Karpas-422 (cell line): ENCODE measurements at places on chromosomes 2 and 18.

DNA sequence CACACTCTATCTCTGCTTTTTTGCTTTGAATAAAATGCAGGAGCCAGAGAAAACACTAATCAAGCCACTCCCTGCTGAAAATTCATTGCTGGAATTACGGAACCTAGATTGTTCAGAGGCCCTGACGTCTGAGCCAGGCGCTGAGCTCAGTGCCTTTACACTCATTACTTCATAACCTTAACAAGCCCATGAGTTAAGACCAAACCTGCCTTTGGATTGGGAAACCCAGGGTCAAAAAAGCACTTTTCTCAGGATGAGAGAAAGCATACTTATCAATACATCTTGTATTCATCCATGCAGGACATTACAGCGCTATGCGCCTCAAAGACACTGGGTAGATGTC is 762 bp downstream of the INO80C start:
- DNase-seq, result peak; percentile 53

DNA sequence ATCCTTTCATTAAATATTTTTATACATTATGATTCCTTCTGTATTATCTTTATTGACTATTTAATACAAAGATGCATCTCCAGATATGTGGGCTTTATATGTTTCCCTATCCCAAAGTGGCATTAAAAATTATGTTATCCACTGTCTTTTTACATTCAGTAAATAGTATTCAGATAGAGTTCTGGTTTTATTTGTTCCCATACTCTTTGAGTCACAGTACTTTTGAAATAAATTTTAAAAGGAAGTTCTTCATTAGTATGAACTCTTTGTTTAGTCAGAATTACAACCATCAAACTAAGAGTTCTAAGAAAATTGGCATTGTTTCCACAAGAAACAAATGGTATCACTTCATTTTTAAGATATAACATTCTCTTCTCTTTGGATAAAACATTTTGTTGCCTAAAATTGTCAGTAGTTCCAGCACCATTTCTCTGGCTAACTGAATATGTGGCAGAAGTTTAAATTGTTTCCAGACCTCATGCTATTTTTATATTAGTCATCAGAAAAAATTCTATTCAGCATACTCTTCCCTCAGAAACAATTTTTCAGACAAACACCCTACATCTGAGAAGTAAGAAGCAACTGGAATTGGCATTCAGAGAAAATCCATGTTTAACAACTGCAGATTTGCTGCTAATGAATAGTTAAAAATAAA is 88.5 kb upstream of the COL5A2 start:
- DNase-seq, result no peak

DNA sequence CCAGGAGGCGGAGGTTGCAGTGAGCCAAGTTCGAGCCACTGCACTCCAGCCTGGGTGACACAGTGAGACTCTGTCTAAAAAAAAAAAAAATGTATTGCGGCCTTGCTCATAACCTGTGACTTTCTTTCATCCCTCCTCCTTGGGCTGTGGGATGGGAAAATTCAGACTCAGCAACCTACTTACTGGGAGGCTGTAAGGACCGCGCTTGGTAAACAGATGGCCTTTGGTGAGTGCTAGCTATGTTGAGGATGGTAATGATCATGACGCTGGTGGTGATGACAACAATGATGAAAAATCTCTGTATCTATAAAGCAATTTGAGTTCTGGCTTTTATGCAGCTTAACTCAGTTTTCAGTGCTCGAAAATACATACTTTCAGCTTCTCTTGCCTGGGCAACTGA is 64.7 kb upstream of the CCDC195 start:
- DNase-seq, result no peak

DNA sequence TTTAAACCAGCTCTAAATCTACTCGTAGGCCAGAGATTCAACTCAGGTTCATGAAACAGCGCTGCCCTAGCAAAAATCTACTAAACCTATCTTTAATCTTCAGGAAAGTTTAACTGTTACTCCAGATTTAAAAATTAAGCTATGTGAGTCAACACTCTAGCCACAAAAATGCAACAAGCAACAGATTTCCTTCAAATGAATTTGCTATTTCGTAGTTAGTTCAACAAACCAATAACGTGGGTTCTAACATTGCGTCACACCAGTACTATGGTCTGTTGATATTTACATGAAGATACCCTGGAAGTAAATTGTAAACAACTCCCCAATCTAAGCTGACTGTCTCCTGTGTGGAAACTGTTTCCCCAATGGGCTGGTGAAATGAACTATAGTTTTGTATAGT is 71.2 kb downstream of the FIGN start:
- peak; percentile 20 for DNase-seq

DNA sequence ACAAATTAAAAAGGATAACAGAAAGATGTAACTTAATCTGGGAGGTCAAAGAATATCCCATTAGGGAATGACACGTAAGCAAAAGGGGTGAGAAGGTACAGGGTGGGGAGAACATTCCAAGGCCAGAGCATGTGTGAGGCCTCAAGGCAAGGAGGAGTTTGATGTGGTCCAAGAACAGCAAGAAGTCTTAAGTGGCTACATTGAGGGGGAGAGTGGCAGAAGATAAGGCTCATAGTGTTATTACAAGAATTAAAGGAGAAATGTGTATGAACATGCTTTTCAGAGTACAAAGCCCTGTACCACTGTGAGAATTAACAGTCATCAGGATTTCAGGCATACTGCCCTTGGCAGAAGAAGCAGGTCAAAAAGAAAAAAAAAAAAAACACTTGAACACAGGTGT is 174.4 kb upstream of the ERBB4 start:
- DNase-seq, result no peak

GRCh38 chr18:6256521-6256920 is 158.2 kb downstream of the L3MBTL4 start:
- no peak for DNase-seq

GRCh38 chr2:17813010-17813741 is 3.1 kb upstream of the MSGN1 start:
- DNase-seq, result peak; percentile 78

GRCh38 chr2:95297639-95298395 is 670 bp downstream of the KCNIP3 start:
- DNase-seq, result no peak

GRCh38 chr2:99488539-99489062 is 1.2 kb downstream of the REV1 start:
- peak; percentile 80 for DNase-seq

DNA sequence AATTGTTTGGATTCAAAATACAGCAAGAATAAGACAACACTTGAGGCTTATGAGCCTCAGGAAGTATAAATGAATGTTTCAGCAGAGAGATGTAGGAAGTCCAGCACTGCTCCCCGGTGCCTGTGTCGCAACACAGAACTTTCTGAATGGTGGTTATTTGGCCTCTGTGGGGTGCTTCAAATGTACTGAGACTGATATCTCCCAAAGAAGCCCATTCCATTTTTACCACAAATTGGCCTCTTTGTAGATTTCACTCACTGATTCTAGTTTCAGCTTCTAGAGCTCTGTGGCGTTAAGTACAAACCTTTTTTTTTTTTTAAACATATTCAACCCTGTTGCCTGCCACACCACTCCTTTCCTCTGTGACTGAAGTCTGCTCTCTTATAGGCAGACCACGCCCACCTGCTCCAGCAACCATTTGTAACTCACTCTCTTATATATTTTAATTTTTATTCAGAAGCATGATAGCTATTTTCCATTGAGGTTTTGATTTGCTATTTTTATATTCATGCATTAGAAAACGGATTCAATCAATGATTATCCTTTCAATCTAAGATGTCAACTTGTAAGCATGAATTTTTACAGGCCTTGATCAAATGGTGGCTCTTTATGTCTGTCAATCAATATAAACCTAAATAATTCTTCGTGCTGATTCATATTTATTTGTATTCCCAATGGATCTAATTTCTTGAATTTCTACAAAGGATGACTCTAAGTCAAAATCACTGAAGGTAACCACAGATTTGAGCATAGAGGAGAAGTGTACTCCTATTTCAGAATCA is 277.1 kb upstream of the CCDC68 start:
- DNase-seq, result no peak

DNA sequence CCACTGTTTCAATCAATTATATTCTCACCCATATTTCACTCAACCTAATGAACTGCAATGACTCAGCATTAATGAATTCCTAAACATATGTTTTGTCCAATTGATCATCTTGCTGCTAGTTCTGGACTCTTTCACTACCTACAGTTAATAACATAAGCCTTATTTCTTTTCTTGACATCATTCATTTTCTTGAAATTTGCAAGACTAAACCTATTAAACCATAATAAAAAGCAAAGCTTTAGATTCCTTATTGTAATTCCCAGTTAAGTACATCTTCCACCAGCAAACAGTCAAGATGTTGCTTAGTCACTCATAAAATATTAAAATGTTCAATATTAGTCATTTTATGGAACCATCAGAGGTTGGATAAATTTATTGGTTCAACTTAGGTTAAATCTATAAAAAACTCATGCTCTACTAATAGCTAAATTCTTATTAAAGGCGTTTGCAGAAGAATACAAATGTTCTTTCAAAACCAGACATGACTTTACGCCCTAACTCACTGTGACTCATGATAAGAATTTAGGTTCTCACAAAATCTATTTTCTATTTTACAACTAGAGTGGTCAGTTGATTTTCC is 599.4 kb downstream of the RNF144A start:
- DNase-seq, result no peak

- no peak for DNase-seq
Measured at GRCh38 chr2:182929972-182930371, 63.5 kb upstream of the FRZB start.

- DNase-seq, result no peak
Measured at GRCh38 chr2:83953697-83954096, 505.4 kb downstream of the SUCLG1 start.

DNA sequence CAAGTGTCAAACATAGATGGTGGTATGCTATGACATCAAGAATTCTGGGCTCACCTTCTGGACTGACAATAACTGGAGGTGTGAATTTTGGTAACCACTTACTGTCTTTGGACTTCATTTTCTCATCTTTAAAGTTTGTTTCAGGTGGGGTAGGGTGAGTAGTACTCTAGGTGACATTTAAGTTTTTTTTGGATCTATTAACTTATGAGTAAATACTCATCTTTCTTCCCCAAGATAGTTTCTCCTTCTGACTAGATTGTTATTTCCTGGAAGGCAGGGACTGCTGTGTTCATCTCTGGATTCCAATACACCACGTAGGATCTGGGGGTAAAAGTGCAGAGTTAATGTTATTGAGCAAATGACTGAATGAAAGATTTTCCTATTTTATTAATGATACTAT is 55.9 kb downstream of the ICOS start:
- no peak for DNase-seq

DNA sequence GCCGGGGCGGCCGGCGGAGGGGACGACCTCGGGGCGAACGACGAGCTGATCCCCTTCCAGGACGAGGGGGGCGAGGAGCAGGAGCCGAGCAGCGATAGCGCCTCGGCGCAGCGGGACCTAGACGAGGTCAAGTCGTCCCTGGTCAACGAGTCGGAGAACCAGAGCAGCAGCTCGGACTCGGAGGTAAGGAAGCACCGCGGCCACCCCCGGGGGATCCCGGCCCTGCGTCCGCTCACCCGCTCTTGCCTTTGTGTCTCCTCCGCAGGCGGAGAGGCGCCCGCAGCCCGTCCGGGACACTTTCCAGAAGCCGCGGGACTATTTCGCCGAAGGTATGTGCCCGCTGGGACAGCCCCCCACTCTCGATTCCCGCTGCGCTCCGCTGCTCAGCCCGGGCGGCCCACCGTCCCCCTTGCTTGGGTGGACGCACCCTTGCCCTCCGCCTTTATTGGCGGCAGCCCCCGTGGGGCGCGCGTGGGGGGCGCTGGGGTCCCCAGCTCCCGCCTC is 611 bp downstream of the TCF7L1 start:
- DNase-seq, result no peak

GRCh38 chr2:132627536-132627935 is 42.5 kb downstream of the LYPD1 start:
- no peak for DNase-seq

DNA sequence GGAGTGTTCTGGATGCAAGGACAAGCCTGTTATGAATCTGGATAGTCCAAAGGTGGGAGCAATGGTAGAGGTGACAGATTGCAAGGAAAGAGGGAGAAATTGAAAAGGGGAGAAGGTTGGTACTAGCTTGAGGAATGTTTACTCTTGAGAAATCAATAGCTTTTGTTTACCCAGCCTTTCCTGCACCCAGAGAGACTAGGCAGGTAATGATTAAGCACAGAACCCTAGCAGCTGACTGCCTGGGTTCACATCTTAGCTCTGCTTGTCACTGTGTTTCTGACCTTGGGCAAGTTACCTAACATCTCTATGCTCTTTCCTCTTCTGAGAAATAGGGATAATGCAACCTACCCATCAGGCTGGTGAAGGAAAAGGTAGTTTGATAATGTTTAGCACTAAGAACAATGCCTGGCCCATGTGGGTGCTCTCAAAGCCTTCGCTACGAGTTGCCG is 178.6 kb downstream of the MGAT5 start:
- no peak for DNase-seq

DNA sequence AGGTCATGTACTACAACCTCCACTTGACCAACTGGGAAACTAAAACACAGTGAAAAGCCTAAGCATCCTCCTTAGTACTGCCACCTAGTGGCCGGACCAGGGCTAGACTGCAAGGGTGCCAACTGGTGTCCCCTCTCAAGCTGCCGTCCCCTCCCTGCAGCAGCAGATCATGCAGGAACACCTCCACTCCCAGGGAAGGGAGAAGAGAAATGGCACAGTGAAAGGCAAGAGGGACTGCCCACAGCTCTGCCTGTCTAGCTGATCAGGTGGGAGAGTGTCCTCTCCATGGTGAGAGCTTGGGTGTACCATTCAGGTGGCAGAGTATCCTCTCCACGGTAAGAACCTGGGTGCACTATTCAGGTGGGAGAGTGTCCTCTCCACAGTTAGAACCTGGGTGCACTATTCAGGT is 78.1 kb downstream of the AAK1 start:
- DNase-seq, result peak; percentile 91

GRCh38 chr2:133607679-133608078 is 39.4 kb upstream of the NCKAP5 start:
- no peak for DNase-seq

- DNase-seq, result no peak
Measured at GRCh38 chr18:21049306-21049705, 62.3 kb downstream of the ROCK1 start.
